CD4-positive, alpha-beta T cell treated with Interleukin-4 for 4 hours (primary cell): ENCODE measurements at places on chromosomes 6 and 20.

GRCh38 chr20:31580706-31581105 lies 24.4 kb upstream of the ID1 start:
- DNase-seq = no peak

- DNase-seq = no peak
These were observed 168.5 kb upstream of the ATXN1 start for GRCh38 chr6:16929809-16930208.

GRCh38 chr20:53004267-53004813 lies 32.2 kb downstream of the TSHZ2 start:
- no peak for DNase-seq

DNA sequence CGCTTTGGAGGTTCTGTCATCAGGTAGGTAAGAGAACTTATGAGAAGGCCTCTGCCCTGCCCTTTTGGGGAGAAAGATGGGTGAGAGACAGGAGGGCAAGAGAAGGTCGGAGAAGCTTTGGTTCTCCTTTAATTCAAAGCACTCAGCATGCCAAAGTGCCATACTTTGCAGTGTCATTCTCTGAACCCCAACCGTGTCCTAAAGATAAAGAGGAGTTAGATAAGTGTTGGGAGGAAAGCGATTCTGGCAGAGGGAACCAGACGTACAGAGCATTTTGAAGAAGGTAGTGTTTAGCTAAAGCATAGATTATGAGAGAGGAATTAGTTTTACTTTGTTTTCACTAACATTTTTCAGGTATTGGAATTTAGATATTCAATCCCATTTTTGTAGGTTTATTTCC lies 40.3 kb downstream of the NKAIN2 start:
- DNase-seq = no peak

DNA sequence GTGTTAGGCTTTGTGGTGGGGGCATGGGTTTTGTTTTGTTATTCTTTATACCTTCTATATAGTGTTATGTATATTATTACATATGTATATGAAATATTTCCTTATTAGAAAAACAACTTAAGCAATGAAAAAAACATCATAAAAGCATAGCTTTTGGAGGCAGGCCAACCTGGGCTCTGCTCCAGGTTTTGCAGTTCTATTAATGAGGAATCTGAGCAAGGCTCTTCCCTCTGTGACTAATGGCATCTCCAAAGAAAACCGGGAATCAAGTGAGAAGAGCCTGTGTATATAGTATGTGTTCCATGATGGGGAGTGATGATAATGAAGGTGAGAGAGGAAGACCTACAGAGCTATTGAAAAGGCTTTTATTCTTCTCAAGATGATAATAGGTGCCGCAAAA lies 291.1 kb downstream of the CLIC5 start:
- DNase-seq = no peak

- DNase-seq = peak; percentile 90
These were observed at the start of gene MANEA for GRCh38 chr6:95577304-95578105. TSS of gene MANEA (plus strand) at chr6:95577535. CDS start at chr6:95586440, 8,905 bp downstream.

DNA sequence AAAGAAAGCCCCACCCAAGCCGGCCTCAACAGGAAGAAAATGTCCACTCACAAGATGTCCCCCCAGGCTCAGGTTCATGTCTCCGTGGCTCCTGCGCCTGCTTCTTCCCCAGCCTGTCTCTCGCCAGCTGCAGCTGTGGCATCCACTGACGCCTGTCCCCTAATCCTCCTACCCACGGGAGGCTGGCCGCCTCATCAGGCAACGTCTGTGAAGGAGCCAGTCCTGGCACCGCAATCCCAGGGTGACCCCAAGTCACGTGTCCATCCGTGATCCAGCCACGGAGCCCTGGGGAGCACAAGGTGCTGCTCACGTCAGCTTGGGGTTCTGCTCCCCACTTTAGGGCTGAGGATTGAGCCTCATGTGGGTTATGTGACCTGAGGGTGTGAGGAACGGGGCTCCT lies 640.3 kb downstream of the CDH26 start:
- DNase-seq = no peak

GRCh38 chr6:45920819-45921511 lies 94.7 kb downstream of the CLIC5 start:
- no peak for DNase-seq

DNA sequence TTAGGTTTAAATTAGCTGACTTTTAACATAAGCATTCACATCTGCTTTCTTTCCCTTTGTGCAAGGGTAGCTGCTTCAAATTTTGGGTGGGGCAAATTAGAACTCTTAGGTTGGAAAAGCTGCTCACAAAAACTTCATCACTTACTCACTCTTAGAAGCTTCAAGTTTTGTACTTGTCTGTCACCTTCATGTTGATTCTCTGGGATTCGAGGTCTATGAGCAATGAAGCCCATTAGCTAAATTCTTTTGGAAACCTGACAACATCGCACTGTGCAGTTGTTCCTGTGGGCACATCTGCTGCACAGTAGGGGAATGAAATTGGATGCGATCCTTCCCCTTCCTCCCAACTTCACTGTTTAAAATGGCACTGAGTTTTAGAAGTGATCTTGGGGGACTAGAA lies 156.1 kb downstream of the UBE3D start:
- no peak for DNase-seq

- no peak for DNase-seq
These were observed 5.6 kb downstream of the PIM1 start for GRCh38 chr6:37175332-37176267.

DNA sequence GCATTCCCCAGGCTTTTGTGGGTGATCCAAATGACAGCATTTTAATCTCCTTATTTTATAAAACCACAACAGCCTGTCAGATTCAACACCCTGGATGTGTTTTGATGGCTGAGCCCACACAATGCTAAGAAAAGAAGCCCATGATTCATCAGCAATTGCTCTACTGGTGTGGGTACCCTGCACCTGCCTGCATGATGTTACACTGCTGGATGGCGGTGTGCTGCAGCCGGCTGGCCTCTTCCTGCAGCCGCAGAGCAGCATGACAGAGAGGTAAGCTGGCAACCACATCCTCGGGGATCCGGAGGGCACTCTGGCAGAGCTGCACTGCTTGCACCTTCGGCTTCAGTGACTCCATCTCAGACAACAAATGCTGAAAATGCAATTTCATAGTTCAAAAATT lies 327.5 kb downstream of the SYNE1 start:
- DNase-seq = peak; percentile 82

GRCh38 chr20:51156041-51156982 lies 133.4 kb upstream of the KCNG1 start:
- no peak for DNase-seq

- no peak for DNase-seq
These were observed 162.4 kb downstream of the CD109 start for GRCh38 chr6:73858376-73858775.

DNA sequence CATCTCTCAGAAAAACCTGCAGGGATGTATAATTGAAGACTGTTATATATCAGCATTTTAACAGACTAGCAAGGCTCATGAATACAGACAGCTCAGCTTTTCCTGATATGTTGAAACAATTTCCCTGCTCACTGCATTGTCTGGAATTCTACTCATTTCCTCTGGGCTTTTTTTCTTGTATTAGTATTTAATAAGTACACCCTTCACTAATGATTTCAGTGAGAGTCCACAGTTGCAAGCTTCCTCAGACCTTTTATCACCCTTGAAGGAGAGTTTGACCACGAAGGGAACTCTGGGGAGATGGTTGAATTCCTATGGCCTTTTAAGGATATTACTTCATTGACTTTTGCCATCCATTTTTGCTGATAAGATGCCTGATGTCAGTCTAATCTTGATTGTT lies 248.7 kb downstream of the ADGB start:
- no peak for DNase-seq

DNA sequence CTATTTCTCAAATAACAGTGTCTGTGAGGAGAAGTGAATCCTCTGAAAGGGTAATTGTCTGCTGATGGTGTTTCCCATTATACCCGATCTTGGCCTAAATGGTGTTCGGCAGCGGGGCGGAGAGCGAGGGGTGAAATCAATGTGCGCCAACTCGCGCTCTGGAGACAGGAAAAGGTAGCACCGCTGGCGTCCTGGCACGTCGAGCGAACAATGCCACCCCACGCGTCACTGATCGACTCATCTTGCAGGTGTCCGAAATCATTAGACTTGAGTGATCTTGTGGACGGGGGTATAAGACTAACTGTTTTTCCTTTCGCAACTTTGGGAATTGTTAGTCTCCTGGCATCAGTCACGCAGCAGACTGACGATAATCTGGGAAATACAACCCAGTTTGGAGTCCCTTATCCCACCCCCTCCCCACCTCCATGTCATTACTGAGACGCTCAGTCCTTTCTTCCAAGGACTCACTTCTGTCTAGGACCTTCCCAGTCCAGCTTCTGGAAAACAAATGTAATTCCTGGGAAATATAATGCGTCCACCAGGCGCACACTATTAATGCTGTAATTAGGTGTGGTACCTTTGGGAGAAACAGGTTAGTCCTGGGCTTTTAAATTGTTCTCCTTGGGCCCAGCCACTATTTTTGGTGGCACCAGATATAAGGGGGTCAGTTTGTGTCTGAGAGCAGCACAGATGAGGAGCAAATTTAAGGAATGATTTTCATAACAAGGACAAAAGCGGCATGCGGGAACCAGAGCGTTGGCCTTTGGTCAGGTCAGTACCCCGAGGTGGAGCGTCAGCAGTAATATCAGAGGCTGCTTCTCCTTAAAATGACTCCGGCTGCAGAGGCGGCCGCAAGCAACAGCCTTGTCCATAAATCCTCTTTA lies 2.3 kb downstream of the LINC00237 start:
- DNase-seq = no peak

DNA sequence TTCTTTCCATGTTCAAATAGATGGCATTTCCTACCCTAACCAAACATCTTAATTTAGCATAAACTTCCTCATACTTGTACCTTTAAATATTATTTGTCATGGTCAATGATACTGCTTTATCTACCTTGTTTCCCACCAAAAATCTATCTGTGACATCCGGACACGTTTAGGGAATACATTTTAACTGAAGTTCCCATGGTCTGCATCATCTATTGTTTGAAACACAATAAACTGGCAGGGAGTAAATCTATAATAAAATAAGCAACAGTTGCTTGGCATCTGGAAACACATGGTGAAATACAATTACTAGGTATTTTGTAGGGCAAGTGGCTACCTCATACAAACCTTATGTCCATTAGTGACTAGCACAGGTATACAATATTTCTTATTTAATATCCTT lies 289.1 kb downstream of the GJA1 start:
- DNase-seq = no peak

GRCh38 chr20:44176833-44177534 lies 10.0 kb downstream of the JPH2 start:
- DNase-seq = no peak

DNA sequence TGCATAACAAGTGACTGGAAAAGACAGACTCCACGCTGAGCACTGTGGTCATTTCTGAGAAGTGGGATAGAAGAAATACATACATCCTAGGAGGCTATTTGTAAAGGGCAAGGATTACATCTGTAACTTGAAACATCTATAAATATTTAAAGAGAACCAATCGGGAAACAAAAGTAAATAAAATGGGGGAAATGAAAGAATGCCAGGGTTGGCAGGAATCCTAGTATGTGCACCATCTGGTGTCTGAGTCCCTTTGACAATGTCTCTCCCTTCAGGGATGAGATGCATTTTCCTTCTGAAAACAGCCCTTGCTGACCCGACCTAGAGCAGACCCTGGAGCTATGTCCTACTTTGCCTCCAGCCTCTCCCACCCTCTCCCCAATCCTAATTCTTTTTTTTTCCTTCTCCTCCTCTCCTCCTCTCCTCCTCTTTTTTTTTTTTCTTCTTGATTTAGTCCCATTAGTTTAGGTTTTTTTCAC lies 53.2 kb downstream of the VSTM2L start:
- no peak for DNase-seq

DNA sequence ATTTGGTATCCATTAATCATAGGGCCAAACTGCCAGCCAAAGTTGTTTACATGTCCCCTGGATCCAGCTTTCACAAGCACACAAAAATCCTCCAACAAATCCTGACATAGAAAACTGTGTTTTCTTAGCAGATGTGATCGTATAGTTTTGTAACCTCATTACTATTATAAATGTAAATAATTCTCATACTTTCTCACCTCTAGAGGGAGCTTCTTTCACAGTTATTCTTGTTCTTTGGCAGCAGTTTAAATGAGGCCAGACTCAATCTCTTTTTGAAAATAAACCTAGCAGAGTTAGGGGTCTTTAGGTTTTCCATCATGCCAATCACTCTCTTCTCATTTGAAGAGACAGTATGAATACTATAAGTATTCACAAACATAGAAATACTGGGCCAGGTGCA lies 17.0 kb upstream of the ZNF318 start:
- DNase-seq = peak; percentile 40

GRCh38 chr6:14417377-14417776 lies 299.8 kb downstream of the CD83 start:
- no peak for DNase-seq

DNA sequence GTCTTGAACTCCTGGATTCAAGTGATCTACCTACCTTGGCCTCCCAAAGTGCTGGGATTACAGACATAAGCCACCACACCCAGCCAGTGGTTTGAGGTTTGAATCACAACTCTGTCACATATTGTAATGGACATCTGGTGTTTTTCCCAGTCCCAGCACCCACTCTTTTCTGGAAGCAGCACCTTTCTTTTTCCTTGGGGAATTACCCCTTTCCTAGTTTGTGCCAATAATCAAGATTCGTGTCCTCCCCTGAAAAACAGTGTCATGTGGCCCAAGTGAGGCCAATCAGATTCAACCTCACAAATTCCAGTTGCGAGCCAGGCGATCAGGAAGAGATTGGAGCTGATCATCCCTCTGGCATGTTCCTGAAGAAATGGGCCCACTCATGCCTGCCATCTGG lies 71.7 kb upstream of the SGK1 start:
- DNase-seq = no peak

DNA sequence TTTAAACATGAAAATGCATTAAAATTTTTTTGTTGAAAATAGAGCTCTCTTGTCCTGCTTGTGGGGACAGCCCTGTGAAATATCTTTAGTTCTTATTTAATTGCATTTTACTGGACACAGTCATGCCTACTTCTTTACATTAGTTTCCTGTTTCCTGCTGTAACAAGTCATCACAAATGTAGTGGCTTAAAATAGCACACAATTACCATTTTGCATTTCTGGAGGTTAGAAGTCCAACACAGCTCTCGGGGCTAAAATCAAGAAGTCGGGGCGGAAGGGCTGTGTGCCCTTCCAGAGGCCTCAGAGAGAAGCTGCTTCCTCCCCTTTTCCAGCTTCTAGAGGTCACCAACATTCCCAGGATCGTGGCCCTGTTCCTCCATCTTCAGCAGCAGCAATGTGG lies 29.4 kb downstream of the PNLDC1 start:
- no peak for DNase-seq

DNA sequence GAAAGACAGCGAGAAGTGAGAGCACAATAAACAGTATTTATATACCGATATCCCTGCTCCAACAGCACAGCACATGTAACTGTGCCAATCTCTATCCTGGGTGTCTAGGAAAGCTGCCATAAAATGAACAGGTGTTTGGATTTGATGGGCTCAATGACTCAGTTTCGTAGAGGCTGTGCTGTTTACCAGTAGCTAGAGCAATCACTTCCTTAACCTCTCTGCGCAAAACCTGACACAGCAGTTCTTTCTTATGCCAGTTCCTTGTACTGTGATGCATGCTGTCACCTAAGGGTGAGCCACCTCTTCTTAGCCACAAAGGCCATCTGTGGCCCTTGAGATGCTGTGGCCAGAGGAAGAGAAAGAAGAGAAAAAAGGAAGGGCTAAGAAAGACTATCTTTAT lies 59.3 kb downstream of the SHPRH start:
- DNase-seq = no peak
